Stimulated activated CD4-positive, alpha-beta T cell treated with anti-CD3 and anti-CD28 coated beads, Interleukin-12 subunit alpha, Interleukin-12 subunit beta, amount 100 ng/mL, for 48 hours (primary cell): ENCODE measurements at places on chromosomes 4 and X.

DNA sequence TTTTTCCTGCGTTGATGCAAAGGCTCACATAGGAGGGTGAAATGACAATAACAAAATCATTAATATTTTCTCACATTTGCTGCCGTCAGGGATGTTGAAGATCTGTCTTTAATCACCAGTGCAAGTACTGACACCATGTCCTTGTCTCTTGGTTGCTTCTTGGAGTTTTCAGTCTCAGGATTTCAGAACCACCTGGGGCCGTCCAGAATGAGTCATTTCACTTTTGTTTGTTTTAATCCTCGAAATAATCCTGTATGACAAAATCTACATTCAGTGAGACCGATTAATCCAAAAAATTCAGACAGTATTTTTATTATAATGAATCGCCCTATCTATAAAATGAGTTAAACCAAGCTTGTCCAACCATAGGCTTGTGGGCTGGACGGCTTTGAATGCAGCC is 47.2 kb downstream of the NEIL3 start:
- no peak for DNase-seq

DNA sequence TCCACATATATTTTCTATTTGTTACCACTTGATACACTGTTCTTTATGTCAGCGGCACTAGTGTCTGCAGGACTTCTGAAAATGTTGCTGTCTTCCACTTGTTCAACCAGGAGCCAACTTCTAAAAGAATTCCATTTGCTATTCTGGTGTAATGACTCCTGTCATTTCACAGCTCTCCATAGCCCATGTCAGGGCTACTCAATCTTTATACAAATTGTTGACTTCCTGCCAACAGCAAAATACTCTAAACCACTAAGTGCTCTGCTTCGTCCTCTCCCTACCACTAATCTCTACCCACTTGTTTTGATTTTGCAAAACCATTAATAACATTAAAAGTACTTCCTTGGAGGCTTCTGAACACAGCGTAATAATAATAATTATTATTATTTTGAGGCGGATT is 7.2 kb downstream of the CTSO start:
- no peak for DNase-seq

- DNase-seq = peak; percentile 62
Measured at GRCh38 chrX:46325312-46325877, 219.8 kb downstream of the ZNF674 start.

DNA sequence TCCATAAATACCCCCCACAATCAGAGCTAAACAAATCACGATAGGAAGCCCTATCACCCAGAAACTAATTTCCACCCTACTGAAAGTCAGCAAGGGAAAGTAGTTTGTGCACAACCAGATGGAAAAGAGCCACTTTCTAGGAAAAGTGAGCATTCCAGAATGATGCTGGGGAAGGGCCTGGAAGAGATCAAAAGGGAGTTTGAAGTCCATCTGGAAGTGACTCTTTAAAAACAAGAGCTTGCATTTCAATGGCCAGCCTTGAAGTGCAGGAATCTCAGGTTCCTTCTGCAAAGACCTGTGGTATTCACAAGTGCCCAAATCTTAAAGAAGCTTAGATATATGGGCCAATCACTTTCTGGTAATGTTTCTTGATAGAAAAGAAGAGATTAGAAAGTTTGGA is 97.0 kb upstream of the LDB2 start:
- no peak for DNase-seq

DNA sequence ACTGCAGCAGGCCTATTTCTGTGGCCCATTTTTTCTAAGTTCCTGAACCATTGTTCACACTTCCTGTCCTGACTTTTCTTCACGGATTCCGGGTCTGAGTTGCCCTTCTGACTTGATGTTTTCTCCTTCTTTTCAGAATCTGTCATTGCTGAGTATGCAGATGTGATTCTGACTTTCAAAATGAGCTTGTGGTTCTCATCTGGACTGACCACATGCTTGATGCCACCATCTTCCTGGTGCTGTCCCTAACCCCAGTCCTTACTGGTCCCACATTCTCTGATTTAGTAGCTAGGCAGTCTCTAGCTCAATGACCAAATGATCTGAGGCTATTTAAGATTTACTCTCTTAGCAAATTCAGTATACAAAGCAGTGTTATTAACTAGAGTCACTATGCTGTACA is 822.3 kb upstream of the TENM3 start:
- DNase-seq = no peak
